ENCODE measurements at places on chromosomes 2 and 18.

GRCh38 chr2:42195559-42195958 lies 26.4 kb downstream of the EML4 start:
- DNase-seq = no peak

- DNase-seq = no peak
Observed at GRCh38 chr2:200034816-200035215, 79.4 kb downstream of the MAIP1 start.

DNA sequence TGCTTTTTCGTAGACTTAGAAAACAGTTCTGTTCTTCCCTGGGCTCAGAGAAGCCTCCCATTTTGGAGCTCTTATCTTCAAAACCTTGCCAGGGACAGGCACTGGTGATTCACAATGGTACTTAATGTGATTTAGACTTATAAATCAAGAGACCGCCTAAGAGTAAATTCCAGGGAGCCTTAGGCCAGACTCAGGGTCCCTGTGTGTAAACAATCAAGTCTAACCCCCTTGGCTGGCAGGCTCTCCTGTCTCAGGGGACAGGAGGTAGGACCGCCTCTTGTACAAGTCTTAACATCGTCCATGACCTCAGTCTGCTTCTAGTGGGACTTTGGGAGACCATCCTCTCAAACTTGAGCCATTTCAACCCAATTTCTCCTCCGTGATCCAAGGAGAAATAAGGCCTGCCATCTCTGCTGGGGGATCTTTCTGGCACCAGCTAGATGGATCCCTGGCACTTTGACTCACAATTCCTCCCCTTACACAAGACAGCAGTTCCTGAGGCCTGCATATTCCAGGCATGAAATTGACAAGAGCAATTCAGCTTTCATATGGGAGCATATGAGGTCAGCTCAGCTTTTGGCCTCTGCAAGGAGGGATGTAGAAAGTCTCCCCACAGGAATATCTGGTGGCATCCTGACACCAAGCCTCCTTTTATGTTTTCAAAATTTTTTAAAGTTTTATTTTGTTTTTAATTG lies 487.0 kb downstream of the TNS1 start:
- no peak for DNase-seq

DNA sequence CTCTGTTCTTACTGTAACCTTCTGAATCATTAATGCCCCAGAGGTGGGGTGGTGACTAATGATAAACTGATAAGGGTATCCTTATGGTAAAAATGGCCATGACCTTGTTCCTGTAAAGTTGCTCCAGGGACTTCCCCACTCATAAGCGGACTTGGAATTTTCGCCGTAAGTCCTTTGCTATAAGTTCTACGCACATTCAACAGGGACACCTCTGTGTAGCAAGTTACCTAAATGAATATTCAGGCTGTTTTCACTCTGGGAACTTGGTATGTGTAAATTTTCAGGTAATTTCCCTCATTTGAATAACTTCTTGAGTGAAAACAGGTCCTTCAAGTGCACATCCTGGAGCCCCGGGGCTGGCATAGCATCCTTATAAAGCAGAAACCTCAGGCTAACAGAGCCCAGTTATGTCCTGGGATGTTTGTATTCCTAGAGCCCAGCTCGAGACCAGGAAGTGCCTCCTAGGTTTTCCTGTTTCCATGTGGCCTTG lies 9.4 kb upstream of the AGFG1 start:
- DNase-seq = no peak

DNA sequence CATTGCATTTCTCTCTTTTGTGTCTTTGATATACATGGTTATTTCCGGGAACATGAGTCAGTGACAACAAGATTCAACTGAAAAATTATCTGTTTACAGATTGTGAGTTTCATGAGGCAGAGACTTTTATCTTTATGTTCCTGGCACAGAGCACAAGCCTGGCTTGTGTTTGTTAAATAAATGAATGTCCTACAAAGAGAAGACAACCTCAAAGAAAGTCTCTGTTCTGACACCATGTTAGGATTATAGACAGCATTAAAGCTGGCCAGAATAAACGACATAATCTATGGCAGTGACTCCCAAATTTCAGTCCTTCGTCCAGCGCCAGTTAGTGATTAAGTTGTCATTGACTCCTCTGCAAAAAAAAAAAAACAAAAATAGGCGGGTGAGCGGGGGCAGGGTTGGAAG lies 97.4 kb upstream of the DNAJC10 start:
- no peak for DNase-seq

DNA sequence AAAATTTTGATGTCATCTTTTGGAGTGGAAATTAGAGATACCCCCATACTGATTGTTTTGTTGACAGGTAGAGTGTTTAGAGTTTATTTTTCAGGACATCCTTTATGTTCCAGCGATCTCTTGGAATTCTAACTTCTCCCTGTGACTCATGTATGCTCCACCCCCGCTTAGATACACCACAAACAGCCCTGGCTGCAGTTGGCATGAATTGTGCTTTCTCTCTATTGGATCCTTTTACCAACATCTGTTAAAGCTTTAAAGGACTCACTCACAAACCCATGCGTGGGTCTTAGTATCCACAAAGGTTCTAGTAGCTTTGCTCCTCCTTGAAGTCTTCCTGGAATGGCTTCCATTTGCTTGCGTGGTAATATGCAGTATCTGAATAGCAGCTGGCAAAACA lies 409.5 kb upstream of the POU3F3 start:
- DNase-seq = no peak

- no peak for DNase-seq
Observed at GRCh38 chr2:40448476-40449079, 3.3 kb downstream of the SLC8A1 start.

DNA sequence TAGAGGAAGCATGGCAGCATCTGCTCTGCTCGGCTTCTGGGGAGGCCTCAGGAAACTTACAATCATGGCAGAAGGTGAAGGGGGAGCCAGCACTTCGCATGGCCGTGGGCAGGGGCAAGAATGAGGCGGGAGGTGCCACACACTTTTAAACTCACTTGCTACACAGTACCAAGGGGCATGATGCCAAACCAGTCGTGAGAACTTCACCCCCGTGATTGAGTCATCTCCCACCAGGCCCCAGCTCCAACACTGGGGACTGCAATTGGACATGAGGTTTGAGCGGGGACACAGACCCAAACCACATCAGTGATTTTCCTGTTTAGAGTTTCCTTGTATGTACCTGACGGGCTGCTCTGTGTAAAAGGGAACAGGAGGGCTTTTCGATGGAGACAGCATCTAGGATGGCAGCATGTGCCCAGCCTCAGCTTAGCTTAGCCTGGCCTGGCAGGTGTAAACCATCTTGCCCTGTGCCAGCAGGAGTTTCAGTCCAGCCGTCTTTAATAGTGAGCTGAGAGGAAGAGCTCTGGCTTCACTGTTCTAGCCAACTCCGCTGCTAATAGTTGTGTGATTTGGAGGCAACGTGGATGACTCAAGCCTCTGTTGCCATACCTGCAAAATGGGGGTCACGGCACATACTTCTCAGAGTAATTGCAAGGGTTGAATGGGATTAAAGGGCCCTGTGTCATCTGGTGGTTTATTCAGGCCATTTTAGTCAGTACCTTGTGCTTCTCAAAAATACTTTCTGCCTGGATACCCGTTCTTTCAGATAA lies 101.8 kb downstream of the ASAP2 start:
- DNase-seq = no peak

All from left lung (tissue), 14 donors.